ENCODE measurements at places on chromosomes 5 and 9.

DNA sequence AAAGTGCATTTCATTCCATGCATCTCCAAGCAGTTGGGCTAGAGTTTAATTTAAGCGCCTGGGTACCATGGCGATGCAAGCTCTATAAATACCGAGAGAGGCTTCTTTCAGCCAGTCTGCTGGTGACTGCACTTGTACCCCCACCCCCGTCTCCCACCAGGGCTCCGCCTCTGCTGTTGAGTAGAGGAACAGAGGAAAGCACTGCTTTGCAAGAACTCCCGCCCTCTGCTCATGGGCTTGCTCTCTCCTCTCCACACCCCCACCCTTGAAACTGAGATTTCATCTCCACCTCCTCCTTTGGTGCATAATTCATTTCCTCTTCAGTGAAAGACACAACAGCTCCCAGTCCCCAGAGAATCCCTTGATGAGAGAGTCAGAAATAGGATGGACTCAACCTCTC, 5.1 kb upstream of the WWC1 start:
- DNase-seq = no peak

GRCh38 chr5:83751201-83751600, 30.5 kb upstream of the HAPLN1 start:
- DNase-seq = no peak

- DNase-seq = peak; percentile 78
These were observed 5.3 kb upstream of the IRX1 start for GRCh38 chr5:3590161-3590966.

DNA sequence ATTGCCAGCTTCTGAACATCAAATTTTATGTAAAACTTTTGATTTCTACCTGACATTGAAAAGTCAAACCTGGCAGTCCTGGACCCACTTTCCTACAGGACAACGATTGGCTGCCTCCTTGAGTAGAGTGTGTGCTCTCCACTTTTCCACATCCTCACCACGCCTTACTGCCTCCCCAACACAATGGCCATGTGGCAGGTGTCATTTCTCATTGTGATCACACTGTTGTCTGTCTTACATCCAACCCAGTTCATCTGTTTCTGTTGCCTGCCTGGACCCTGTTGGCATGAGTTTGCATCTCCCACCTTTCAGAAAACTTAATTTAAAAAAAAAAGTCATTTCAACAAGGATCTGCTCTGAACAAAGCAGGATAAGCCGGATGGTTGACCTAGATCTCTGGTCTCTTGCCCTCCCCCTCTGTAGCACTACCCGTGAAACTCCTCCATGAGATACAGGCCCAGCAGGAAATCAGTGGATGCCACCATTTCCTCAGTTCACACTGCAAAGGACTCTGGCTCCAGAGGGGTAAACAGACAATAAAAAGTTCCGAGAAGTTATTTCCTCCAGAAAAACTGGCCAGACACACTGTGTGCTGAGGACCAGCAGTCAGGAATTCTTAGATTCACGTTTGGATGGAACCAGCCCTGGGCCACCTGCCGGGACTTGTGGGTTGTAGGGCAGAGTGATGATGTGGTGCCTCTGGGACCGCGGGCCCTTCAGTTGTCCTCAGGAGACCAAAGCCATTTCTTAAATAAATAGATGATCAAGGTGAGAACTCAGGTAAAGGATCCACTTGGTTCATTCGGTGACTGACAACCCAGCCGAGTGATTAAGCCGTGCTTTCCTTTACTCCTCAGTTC, 48.6 kb downstream of the AMBP start:
- DNase-seq = no peak

DNA sequence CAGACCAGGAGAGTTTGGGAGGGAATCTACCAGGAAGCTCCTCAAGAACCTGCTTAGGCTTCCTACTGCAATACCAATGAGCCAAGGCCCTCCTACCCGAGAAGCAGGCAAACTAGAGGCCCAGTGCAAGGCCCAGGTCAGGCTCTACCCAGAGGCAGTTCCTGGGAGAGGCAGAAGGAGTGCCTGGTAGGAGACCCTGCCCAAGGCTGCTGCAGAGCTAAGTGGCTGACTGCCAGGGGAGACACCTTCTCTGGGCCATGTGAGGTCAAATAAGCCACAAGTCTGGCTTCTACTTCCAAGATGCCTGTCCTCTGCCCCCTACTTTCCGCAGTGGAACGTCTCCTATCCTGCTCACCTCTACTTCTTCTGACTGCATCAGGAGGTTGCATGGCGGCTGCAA, 17.8 kb downstream of the ACSL6 start:
- no peak for DNase-seq

GRCh38 chr5:16582081-16582480, 34.7 kb downstream of the RETREG1 start:
- no peak for DNase-seq

- DNase-seq = peak; percentile 79
These were observed 8.6 kb downstream of the RUFY1 start for GRCh38 chr5:179558932-179559283.

- DNase-seq = no peak
These were observed 31.3 kb upstream of the SEC16A start for GRCh38 chr9:136514022-136514714.

DNA sequence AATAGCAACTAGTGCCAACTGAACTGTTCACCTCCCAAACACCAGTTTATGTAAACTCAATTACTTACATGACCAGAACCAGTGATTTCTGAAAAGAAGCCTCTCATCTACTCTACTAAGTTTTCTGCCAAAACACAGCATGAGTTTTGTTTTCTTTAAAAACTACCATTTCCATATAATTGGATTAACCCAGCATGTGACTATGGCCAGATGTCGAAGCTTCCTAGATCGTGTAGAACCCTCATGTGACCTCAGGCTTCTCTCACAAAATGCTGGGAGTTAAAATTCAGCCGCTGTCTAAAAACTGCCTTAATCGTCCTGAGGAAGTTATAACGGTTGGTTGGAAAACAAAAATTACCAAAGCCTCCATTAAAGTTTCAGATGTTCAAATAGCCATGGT, 303.5 kb downstream of the IRX1 start:
- peak; percentile 57 for DNase-seq

DNA sequence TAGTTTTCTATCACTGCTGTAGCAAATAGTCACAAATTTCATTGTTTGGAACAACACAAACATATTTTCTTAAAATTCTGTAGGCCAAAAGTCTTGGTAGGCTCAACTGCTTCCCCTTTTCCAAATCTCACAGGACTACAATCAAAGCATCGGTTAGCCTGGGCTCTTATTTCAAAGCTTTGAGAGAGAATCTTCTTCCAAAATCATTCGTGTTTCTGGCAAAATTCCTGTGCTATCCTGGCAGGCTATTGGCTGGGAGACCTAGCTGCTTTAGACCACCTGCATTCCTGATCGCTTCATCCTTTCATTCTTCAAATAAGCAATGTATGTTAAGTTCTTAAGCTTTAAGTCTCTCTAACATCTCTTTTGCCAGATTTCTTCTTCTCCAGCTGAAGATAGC, 629.8 kb upstream of the CDH18 start:
- DNase-seq = peak; percentile 3

DNA sequence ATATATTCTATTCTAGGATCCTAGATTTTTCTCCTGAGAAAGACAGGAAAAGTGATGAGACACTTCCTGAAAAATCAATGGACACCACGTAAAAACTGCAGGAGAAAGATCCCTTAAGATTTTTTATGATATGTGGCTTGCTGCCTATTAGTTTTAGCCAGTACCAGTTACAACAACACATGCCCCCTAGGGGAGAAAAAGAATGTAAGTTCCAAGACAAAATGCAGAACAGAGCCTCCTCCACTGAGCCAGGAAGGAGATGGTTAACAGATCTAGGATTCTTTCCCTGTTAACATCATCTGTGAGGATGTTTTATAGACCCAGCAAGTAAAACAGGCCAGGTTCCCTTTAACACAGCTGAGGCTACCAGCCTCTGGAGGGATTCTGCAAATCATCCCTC, 574.7 kb downstream of the TLE4 start:
- DNase-seq = peak; percentile 35

- DNase-seq = no peak
These were observed 416.0 kb downstream of the MAN2A1 start for GRCh38 chr5:110105692-110106091.

- DNase-seq = no peak
These were observed 130.9 kb downstream of the CCDC192 start for GRCh38 chr5:127834094-127834531.

DNA sequence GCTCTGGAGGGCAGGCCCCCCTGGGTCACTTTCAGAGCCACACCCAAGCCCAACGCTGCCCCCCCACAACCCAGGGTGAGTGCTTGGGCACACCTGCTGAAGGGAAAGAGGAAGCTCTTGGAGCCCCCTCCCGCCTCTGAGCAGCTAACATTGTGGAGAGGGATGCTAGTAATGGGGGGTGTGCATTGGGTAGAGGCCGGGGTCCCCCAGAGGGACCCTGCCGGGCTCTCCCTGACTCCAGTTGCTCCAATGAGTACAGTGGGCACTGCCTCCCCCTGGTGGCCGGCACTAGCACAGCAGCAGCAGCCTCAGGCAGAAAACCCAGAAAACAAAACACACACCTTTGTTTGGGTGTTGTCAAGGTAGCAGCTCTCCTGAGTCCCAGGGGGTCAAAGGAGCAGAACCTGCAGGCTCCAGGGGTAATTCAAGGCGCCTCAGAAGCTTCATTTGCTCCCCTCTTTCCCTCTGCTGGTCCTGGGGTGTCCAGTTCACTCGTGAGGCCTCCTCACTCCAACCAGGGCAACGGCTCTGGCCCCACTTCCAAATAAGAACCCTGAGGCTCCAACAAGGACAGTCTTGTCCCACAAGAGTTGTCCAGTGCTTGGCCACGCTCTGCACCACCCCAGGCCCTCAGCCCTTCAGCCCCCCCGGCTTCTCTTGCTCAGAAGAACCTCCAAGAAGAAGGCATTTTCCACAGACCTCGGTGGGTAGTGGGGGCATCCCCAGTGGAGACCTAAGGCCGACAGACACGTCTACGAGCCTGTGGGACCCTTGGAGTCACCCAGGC, 16.1 kb downstream of the GBGT1 start:
- DNase-seq = peak; percentile 83

DNA sequence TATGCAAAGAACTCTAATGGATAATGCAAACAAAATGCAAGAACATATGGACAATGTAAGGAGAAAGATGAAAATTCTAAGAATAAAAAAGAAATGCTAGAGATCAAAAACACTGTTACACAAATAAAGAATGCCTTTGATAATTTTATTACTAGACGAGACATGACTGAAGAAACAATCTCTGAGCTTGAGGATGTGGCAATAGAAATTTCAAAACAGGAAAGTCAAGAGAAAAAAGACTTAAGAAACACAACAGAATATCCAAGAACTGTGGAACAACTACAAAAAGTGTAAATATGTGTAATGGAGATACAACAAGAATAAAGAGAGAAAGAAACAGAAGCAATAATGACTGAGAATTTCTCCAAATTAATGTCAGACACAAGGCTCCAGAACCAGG, 140.5 kb upstream of the ACOT12 start:
- DNase-seq = no peak

- DNase-seq = no peak
These were observed 555.2 kb downstream of the ACTL7B start for GRCh38 chr9:108300306-108301287.

GRCh38 chr9:123511326-123512277, 155.6 kb downstream of the CRB2 start:
- DNase-seq = no peak

- DNase-seq = no peak
These were observed 376.6 kb downstream of the PTPRD start for GRCh38 chr9:10236161-10236560.
